ENCODE measurements at places on chromosomes 12 and 14.

GRCh38 chr12:108638141-108638827 lies 4.6 kb upstream of the SELPLG start:
- no peak for DNase-seq

DNA sequence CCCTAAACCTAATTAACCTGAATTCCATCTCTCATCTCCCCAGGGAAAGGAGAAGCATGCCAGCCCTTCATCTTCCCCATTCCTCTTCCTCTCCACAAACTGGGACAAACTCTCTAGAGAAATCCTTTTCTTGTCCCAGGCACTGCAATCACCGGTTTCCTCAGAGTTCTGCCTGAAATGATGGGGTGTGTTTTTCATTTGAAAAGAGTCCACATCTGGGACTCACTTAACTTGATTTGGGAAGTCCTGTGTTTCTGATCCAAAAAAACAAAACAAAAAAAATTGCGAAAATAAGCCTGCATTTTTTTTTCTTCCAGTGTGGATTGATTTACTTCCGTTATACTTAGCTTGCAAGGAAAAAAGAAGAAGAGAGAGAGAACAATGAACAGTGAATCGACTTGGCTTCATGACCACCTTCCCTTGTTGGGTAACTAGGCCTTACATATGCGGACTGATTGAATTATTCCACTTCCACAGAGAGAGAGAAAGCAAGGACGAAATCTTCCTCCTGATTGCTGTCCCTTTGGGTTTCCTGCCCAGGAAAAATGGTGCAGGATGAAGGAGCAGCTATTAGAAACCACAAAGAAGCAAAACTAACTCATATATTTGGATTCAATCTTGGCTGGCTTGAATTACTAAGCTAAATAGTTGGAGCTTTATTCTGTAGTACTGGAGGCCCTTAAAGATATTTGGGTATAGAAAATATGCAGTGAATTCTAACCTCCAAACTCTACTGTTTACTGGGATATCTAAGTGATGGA lies 506.2 kb upstream of the TBX3 start:
- DNase-seq = no peak

DNA sequence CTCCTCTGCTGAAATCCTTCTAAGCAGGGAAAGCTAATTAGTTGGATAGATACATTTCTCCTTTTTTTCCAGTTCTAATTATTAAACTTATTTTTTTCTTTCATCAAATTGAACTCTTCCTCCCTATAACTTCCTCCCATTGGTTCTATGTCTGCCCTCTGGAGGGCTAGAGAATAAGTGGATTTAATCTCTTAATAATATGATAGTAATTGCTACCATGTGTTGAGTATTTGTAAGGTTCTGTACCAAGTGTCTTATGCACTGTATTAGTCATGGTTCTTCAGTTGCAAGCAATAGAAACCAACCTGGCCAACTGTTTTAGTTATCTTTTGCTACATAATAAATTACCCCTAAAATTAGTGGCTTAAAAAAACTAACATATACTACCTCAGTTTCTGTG lies 190.5 kb upstream of the PLXNC1 start:
- no peak for DNase-seq

- DNase-seq = no peak
Measured at GRCh38 chr12:12157424-12157823, 86.7 kb downstream of the BCL2L14 start.

DNA sequence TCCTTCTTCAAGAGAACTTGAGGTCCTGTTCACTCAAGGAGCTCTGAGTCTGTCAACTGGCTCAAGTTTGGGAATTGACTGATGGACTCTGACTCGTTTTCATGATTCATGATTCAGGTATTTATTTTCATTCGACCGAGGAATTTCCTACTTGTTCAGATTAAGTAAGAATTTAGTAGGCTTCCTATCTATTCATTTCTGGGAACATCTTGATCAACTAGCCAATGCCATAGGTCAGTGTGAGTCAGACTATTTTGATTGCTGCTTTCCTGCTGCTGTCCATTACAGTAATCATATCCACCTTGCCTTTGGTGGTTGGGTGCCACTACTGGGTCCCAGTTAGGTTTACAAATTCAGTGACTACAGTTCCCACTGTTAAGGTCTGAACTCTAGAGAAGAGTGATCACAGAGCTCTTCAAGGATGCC lies 6.1 kb downstream of the FAM186A start:
- DNase-seq = no peak

Data from CD4-positive, alpha-beta T cell treated with Interleukin-2 at 100 ng/mL for 4 hours (primary cell).